ENCODE measurements at places on chromosomes 5 and 9. TPM values are rescaled to one million over a fixed set of nuclear protein-coding genes. Genes with fewer than 3 reads are reported as not detected.

The BOD1 gene
- 67.8 TPM for total RNA-seq

The SLC36A3 gene
- not detected for total RNA-seq

The SPINK1 gene
- 0.63 TPM for total RNA-seq

The LCN1 gene
- total RNA-seq = 0.20 TPM

The CEL gene
- 0.40 TPM for total RNA-seq

The SH3TC2 gene
- total RNA-seq = 0.69 TPM

The ABITRAM gene
- 22.3 TPM for total RNA-seq

The F2RL2 gene
- total RNA-seq = 2.9 TPM

The ARRDC1 gene
- total RNA-seq = 54.4 TPM

The TMOD1 gene
- total RNA-seq = 1.8 TPM

The PCDHA4 gene
- 1.1 TPM for total RNA-seq

The PDZD2 gene
- 0.60 TPM for total RNA-seq

The PCDHGA4 gene
- 0.15 TPM for total RNA-seq

The IFNA13 gene
- total RNA-seq = not detected

The SEMA4D gene
- total RNA-seq = 5.4 TPM

The TBC1D9B gene
- total RNA-seq = 66.0 TPM

The GNG10 gene
- 59.4 TPM for total RNA-seq

The PDE8B gene
- total RNA-seq = 1.7 TPM

The TRIM36 gene
- total RNA-seq = 1.8 TPM

The LEAP2 gene
- total RNA-seq = 0.62 TPM

The AK3 gene
- 52.7 TPM for total RNA-seq

The SLC46A2 gene
- total RNA-seq = not detected

The ALDH1A1 gene
- 4,480 TPM for total RNA-seq

The PCDHGA7 gene
- 1.2 TPM for total RNA-seq

The NIM1K gene
- 0.30 TPM for total RNA-seq

The SLIT3 gene
- total RNA-seq = 16.4 TPM

The FSTL4 gene
- total RNA-seq = 4.9 TPM

The NUTM2F gene
- total RNA-seq = not detected

The TAF11L5 gene
- total RNA-seq = not detected

The PCDHB11 gene
- 0.08 TPM for total RNA-seq

The PTPRD gene
- 0.20 TPM for total RNA-seq

The IQGAP2 gene
- 2.6 TPM for total RNA-seq

The GHR gene
- 0.03 TPM for total RNA-seq

The PCDH12 gene
- total RNA-seq = 0.06 TPM

The CTXN3 gene
- not detected for total RNA-seq
